ENCODE measurements at places on chromosomes 1 and 21.

DNA sequence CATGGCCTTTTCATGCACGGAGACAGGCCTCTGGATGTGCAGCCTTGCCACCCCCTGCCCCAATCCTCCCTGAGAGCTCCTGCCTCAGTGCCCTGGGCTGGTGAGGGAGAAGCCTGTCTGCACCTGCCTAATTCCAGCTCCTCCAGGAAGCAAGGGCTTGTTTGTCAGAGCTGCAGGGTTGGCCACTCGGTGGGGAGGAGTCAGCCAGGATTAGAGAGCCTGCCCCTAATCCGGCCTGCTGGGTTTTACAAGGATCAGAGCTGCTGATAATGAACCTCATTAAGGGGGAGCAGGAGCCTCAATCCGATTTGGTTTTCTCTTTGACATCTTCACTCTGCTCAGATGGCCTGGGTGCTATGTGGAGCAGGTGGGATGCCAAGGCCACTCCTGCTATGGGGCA is 31.9 kb upstream of the LHX4 start:
- no peak for DNase-seq

DNA sequence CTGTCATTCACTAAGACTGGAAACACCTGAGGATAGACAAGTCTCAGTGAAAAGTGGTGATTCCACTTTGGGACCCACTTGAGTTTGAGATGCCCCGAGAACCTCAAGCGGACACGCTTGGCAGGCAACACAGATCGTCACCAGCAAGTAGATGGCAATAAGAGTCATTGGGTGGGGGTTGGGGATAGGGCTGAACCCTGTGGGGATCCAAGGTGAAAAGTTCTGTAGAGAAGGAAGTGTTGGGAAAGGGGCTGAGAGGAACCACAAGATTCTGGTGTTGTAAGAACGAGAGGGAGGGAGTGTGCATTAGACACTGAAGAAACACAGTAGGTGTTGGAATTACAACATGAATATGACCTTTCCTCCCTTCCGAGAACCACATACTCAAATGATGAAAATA is 45.4 kb upstream of the TDRD10 start:
- no peak for DNase-seq

GRCh38 chr1:36609241-36610027 is 126.7 kb upstream of the CSF3R start:
- peak; percentile 42 for DNase-seq

DNA sequence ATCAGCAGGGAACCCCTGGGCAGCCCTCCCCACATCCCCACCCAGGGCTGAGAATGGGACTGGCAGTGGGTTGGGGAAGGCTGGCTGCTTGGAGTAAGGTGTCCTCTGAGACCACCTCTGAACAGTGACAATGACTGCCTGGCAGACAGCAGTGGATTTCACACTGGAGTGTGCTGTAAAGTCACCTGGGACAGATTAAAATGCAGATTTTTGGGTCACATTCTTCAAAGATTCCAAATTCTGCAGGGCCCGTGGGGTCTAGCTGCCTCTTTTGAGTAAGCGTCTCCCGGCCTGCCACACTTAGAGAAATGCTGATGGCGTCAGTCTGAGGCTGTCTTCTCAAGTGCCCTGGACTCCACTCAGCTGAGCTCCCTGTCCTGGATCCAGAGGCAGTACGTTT is 164.5 kb downstream of the GRIK3 start:
- no peak for DNase-seq

GRCh38 chr1:26994787-26995517 is 1.5 kb downstream of the TRNP1 start:
- DNase-seq, result no peak

GRCh38 chr1:30318413-30318812 is 405.0 kb downstream of the MATN1 start:
- DNase-seq, result no peak

GRCh38 chr21:35926003-35926740 is 134.2 kb downstream of the SETD4 start:
- no peak for DNase-seq

- DNase-seq, result no peak
These were observed 62.8 kb upstream of the PDE9A start for GRCh38 chr21:42590431-42591131.

DNA sequence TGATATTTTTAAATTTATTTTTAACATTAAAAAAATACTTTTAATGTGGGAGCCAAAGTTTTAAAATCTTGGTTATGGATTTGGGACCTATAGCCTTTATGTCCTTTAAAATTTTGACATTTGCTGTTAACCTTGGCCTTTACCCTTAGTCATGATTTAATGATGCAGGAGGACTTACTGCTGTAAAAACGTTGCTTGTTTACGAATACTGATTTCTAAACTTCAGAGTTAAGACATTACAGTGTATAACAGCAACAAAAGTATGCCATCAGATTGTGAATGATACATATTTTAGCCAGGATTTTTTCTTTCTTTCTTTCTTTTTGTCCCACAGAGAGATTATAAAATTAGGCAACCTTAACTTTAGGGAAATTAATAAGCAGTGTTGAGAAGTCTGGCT is 8.9 kb downstream of the RBM15 start:
- DNase-seq, result no peak

GRCh38 chr21:15472108-15473040 is 257.4 kb upstream of the USP25 start:
- no peak for DNase-seq

DNA sequence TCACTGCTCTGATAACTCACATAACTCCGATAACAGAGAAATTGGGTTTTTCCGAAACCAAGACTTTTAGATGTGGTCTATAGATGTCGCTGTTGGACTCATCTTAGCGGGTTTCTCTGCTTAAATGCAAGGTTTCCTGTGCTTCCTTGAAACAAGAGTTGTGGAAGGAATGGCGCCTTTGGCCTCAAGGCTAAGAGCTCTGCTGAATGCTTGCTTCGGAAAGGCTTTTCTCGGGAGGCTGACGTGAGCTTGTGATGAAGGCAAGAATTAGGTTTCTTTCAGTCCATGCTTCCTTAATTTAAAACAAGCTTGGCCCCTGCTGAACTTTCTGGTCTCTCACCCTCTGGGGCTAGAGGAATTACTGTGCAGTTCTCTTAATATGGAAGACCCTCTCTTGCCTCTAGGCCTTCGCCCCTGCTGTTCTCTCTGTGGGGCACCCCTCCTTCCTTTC is 113.5 kb downstream of the MAP3K21 start:
- peak; percentile 68 for DNase-seq

GRCh38 chr1:50853325-50853724 is 106.7 kb downstream of the FAF1 start:
- no peak for DNase-seq

GRCh38 chr1:12398479-12398878 is 168.6 kb downstream of the VPS13D start:
- DNase-seq, result no peak

GRCh38 chr1:208848854-208849253 is 604.7 kb upstream of the PLXNA2 start:
- DNase-seq, result no peak

- DNase-seq, result no peak
These were observed 213.4 kb downstream of the DISC1 start for GRCh38 chr1:231839999-231840398.

GRCh38 chr1:161139766-161140165 is 7.3 kb upstream of the DEDD start:
- DNase-seq, result no peak

- no peak for DNase-seq
These were observed 2.8 kb downstream of the BATF3 start for GRCh38 chr1:212696721-212697331.

DNA sequence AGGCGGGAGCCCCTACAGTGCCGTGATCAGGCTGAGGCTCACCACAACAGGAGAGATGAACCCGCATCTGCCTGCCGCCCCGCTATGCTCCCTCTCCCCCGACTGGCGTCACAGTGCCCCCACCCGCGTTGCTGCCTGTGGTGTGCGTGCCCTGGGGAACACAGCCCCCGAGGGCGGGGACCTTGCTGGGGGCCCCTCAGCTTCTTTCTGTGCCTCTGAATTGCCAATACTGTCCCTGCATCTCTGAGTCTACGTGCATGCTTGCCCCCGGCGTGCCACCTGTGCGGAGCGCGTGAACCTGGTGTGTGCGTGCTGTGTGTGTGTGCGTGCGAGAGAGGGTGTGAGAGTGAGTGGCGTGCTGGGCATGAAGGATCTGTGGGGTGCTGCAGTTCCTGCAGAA is 10.3 kb downstream of the PARS2 start:
- no peak for DNase-seq

DNA sequence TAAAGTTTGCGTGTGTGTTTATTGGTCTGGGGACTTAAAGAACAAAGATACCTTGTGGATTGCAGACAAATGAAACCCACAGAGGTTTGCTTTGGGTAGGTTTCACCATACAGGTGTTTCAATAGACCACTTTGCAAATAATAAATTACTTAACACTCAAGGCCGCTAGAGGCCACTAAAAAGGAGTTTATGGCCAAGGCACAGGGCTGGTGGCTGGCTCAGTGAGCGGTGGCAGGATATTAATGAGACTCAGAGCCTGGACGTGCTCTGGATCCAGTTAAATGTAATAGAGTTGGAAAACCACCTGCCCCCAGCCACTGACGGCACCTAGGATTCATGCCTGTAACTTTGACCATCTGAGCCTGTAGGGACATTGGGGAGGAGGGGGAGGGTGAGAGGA is 44.5 kb downstream of the LRRC38 start:
- DNase-seq, result no peak

- DNase-seq, result peak; percentile 58
These were observed 5.3 kb downstream of the ARF1 start for GRCh38 chr1:228087771-228088251.

- no peak for DNase-seq
These were observed 64.8 kb upstream of the BACH1 start for GRCh38 chr21:29233611-29234540.

GRCh38 chr1:226402739-226403165 is 5.1 kb downstream of the PARP1 start:
- DNase-seq, result peak; percentile 76

DNA sequence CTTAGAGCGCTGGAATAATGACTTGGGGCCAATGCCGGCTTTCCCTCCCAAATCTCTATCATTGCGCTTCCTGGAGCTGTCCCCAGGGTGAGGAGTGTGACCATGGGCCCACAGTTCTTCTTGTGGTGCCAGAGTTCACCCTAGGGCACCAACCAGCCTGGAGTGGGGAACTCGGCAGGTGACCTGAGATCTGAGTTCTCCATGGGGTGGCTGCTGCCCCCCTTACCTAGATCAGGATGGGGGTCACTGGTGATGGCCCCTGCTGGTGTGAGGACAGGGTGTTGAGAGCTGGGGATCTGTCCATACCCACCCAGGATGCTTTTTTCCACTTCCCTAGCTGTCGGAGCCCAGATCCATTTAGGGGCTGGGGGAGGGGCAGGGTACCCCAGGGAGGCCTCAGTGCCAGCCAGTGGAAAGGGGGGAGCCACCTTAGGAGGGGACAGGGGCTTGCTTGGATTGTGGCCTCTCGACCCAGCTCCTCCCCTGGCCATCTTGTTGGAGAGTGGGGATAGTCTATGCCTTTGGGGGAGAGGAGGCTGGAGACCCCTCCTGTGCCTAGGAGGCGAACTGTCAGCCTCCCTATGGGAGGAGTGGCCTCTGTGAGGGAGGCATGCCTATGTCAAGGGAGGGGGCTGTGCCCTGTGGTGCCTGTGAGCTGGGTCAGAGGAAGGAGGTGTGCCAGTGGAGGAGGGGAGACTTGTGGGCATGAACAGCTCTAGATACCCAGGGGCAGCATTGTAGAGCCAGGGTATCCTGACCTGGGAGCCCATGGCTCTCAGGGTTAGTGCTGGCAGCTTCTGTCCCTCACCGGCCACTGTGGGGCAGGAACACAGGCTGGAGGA is 1.7 kb downstream of the FOXO6 start:
- DNase-seq, result no peak

DNA sequence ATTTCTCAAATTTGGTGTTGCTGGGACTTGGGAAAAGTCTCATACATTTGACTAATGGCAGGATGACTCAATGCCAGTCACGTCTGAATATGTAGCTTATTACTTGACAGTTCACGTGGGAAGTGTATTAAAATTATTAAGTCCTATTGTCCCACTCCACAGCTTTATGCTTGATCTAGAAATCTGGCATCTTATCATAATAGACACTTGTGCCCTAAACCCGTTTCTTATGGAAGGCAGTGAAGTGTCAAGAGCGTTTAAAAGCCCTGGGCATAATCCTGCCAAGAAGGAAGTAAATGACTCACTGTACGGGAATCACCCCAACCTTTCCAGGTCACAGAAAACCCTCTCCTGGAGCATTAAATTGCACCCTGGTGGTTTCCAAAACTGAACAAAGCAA is 207.4 kb downstream of the APP start:
- no peak for DNase-seq

- no peak for DNase-seq
These were observed 64.8 kb downstream of the DHRS3 start for GRCh38 chr1:12552951-12553921.

GRCh38 chr1:152458384-152459185 is 44.5 kb upstream of the CRNN start:
- peak; percentile 73 for DNase-seq

GRCh38 chr1:24895511-24895910 is 34.6 kb downstream of the RUNX3 start:
- no peak for DNase-seq

DNA sequence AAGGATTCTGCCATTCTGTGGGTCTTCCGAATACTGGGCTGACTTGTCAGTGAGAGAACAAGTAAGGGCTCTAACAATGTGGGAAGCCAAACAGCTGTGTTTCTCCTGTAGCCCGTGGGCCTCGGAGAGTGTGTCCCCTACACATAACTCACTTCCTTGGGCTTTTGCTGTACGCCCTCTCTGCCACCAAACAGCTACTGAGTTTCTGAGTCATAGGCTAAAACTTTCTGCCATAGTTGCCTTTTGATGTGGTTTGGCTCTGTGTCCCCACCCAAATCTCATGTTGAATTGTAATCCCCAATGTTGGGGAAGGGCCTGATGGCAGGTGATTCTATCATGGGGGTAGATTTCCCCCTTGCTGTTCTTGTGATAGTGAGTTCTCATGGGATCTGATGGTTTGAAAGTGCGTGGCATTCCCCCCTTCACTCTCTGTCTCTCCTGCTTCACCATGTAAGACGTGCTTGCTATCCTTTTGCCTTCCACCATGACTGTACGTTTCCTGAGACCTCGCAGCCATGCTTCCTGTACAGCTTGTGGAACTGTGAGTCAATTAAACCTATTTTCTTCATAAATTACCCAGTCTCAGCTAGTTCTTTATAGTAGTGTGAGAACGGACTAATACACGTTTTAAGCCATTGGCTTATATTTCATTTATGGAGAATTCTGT is 194.8 kb upstream of the HMCN1 start:
- DNase-seq, result no peak

- DNase-seq, result no peak
These were observed 15.3 kb downstream of the VPS13D start for GRCh38 chr1:12245116-12245515.

- no peak for DNase-seq
These were observed 146.6 kb downstream of the TLR5 start for GRCh38 chr1:222996310-222996975.
